Dermis microvascular lymphatic vessel endothelial cell (primary cell): ENCODE measurements at places on chromosomes 5 and 9.

GRCh38 chr5:16546732-16547131, 70.1 kb downstream of the RETREG1 start:
- DNase-seq: no peak

- no peak for DNase-seq
Measured at GRCh38 chr5:16461026-16461425, 4.6 kb downstream of the ZNF622 start.

DNA sequence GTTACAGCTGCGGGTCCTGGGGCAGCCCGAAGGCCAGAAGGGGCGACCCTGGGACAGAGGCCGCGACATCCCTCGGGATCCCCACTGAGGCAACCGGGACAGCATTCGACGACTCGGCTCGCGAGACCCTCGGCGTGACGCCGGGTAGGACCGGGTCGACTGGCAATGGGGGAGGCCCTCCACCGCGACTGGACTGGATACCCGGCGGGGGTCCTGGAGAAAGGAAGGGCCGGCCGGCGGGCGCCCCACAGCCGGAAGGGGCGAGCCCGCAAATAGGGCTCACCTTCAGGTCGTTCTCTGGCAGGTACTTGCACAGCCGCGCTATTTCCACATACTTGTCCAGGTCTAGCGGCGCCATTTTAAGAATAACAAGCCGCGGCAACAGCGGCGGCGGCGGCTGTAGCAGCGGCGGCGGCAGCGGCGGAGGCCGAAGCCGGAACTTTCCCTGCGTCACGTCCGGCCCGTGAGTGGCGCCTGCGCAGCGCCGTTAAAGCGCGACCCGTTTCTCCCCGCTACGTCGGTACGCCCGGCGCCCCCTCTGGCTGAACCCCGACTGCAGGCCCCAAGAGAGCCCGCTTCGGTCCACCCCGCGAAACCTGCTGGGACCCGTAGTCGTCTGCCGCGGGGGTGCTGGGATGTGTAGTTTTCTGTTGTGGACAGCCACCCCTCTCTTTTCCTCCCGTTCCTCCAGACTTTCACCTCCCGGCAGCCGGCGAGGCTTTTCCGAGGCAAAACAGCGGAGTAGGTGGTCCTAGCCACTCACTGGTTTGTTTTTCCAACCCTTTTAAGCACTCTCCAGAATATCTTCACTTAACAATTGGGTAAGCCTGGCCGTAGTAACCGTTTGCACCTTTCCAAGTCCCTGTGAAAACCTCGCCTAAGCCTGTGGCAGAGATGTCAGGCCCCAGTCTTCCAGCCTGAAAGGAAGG, at the start of gene PPP6C:
Gene PPP6C, minus strand, starts transcription at position 443 of the 929 bp plus-strand sequence. Its CDS starts 85 bp downstream, at position 358.
- peak; percentile 90 for DNase-seq

DNA sequence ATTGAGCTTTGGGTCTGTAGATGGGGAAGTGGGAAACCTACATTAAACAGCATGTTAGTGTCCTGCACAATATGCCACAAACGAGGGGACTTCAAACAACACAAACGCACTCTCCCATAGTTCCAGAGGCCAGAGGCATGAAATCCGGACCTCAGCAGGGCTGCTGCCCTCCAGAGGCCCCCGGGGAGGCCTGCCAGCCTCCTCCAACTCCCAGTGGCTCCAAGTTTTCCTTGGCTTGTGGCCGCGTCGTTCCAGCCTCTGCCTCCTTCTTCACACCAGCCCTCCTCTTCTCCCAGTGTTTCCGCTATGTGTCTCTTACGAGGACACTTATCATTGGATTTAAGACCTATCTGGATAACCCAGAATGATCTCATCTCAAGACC, 13.3 kb upstream of the COL5A1 start:
- no peak for DNase-seq

DNA sequence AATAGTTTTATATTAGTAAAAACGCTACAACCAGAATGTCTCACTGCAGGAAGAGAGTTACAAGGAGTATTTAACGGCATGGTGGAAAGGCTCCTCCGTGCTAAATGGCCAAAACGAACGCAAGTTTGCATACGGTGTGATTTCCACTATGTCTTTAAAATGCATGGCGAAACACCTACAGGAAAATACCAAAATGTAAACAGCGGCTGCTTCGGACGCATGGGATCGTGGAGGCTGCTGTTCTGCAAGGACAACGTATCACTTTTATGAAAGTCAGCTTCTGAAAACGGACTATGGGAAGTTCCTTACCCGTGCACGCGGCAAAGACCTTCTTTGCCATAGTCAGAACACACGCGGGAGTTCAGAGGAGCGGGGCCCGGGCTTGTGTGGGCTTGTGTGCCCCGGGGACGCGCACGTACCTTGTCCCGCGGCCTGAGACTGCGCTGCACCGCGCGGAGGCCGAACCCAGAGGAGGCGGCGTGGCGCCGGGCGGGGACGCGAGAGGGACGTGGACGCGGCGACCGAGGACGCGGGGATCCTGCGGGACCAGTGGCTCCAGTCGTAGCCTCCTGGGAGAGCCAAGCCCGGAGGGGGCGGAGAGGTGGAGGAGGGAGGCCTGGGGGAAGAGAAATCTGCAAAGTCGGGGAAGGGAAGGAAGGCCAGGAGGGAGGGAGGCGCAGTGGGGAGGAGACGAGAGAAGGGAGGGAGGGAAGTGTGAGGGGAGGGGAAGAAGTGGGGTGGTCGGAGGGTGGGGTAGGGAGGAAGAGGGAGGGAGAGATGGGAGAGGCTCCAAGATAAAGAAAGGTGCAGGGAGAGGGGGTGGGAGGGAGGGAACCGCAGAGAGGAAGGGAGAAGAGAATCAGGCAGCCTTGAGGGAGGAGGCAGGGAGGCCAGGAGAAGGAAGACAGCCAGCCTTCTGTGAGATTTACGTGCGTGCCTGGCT, at the start of gene CMBL:
Gene CMBL, minus strand, starts transcription at position 697 of the 943 bp plus-strand sequence. CDS start 17,140 bp downstream, outside the sequence.
- DNase-seq: peak; percentile 52

DNA sequence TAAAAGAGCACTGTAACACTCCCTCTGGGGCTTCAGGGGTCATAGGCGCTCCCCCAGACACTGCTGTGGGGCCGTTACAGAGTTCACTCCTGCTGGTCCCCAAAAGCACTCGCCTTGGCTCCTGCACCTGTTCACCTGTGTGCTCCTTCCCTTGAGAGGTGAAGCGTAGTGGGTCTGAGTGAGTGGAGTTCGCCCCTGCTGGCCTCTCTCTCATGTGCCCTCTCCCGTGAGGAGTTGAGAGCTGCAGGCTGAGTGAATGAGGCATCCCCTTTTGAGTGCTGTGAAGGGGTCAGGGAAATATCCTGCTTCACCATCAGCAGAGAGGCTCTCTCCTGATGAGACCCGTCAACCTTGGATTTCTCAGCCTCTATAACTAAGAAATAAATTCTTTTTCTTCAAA, 134.6 kb upstream of the TUT7 start:
- no peak for DNase-seq

DNA sequence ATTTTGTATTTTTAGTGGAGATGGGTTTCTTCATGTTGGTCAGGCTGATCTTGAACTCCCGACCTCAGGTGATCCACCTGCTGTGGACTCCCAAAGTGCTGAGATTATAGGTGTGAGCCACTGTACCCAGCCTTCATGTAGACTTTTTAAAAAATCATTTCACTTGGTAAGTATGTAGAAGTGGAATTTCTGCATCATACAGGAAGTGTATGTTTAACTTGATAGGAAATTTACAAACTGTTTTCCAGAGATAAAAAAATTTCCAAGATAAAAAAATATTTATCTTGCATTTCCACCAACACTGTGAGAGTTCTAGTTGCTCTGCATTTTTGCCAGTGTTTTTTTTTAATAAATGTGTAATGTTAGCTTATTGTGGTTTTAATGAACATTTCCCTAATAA, 155.8 kb downstream of the ZNF608 start:
- DNase-seq: peak; percentile 55

DNA sequence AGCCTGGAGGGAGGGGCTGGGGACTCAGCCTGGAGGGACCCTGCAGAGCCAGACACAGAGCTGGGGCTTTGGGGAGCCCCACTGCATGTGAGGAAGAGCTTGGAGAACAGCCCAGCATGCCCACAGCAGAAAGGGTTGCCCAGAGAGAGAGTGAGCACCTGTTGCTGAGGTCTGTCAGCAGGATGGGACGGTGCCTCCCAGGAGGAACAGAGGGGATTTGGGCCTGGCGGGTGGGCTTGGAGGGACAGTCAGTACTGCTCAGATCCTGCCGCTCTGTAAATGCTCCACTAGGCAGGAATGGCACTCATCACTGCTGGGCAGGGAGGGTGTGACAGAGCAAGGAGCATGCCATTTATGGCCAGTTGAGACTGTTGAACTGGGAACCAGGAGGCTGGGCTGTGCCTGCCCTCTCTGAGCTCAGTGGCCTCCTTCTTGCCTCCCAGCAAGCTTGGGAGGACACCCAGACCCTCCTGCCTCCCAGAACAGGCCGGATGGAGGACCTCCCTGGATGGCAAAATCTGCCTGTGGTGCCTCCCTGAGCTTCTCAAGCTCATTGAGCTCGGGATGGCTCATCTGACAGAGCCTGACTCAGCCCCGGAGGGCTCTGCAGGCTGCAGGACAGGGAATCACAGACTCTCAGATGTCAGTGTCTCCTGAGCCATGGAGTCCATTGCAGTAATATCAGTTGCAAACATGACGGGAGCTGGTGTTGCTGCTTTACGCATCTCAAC, 786 bp upstream of the HRCT1 start:
- DNase-seq: no peak

- DNase-seq: no peak
Measured at GRCh38 chr5:160133071-160133917, 14.0 kb upstream of the PWWP2A start.

GRCh38 chr9:73775757-73776156, 624.1 kb downstream of the ANXA1 start:
- no peak for DNase-seq

DNA sequence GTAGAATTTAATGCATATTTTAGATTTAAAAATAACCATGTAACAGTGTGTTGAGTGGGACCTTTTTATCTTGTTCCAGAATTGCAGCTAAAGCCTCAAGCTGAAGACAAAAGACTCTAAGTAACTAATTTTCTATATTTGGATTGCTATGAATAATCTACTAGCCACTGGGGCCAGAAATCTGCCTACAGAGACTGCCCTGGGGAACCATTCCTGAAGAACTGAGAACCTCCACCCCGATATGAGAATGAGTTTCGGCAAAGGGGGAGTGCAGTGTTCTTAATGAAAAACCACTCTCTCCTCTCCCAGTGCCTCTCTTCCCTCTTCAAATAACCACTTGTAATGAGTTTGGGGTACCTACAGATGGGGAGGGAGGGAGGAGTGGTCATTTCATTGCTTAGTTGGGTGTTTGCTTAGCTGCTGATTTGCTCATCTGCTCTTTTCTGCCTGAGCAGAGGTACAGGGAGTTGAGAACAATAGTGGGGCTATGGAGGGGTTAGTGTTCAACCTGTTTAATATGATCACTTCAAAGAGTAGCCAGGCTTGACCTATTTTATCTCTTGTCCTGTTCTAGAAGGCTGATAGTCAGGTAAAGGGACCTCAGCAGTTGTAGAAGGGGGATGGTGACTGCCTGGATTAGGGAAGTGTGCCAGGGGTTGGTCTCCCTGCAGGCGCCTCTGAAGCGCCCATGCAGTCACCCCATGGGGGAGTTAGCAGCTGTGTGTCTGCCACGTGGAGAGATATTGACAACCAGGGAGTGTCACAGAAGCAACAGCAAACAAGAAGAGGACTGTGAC, 47.7 kb downstream of the ATG10 start:
- no peak for DNase-seq

DNA sequence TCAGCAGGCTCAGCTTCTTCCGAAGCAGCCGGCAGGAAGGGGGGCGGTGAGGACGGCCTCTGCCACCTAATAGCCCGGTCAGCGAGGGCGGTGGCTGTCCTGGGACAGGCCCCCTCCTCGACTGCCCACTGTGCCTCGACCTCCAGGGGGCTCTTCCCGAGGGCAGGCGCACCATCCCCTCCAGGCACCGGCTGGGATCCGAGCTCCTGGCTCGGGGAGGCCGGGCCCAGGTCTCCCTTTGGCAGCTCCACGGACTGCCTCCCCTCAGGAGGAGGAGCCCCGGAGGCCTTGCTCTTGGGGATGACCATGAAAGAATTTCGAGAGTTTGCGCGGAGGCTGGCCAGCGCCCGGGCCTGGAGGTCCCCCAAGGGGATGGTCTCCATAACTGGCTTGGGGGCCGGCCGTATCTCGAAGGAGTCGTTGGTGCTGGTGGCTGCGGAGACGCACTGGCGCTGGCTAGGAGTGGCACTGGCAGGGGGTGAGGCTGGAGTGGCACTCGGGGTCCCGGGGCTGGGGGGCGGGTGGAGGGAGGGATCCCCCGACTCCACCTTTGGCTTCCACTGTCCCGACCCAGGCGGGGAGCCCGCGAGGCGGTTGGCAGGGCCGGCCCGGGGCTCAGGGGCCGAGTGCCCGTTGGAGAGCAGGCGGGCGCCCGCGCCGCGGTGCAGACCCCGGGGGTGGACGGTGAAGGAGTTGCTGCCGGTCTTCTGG, 975 bp downstream of the TPRN start:
- DNase-seq: no peak

- DNase-seq: no peak
Measured at GRCh38 chr9:117821954-117822353, 117.8 kb downstream of the TLR4 start.
